ENCODE measurements at places on chromosomes 5 and 9. TPM values are rescaled to one million over a fixed set of nuclear protein-coding genes. Genes with fewer than 3 reads are reported as not detected.

The MAP3K1 gene
- 11.1 TPM for total RNA-seq

The MED10 gene
- 35.3 TPM for total RNA-seq

DNA sequence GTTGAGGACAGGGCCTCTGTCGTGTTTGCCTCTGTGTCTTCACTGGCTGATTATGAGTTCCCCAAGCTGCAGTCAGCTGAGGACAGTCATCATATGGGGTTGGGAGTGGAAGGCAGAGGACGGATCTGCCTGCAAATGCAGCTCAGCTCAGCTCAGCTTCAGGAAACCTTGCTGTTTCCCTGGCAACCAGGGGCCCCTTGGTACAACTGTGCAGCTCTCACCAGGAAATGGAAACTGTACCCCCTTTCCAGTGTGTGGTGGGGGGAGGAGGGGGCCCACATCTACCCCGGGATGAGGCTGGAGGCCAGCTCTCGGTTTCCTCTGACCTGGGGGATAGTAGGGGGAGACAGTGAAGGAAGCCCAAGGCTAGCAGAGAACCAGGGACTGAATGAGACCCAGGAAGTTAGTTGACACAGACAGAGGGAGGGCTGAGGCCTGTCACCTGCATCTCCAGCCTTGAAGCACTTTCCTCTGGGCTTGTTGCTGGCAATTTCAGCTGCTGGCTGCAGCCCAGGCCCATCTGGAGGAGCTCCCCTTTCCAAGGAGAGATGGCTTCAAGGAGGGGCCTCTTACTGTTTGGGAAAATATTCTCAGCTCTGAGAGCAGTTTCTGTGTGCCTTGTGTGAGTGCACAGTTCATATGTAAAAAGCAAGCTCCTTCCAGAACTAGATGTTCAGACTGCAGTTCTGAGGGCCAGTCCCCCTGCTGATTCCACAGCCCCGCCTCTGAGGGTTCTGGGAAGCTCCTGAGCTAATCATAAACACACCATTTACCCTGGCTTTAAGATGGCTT, 6.9 kb downstream of the ANXA6 start:
- no peak overlapping the region for H3K4me3 ChIP-seq
- no peaks in the 10 kb centered on the region for H3K27me3 ChIP-seq
- no peak for DNase-seq
- H3K27ac ChIP-seq = no peak overlapping the region
- peaks cover 10% of the 10 kb centered on the region for H3K36me3 ChIP-seq

- no peaks in the 10 kb centered on the region for H3K36me3 ChIP-seq
- H3K4me1 ChIP-seq = no peaks in the 10 kb centered on the region
- no peak overlapping the region for H3K4me3 ChIP-seq
Observed at GRCh38 chr9:134485653-134486052, 155.9 kb upstream of the COL5A1 start.

The ATP10B gene
- 0.11 TPM for total RNA-seq

The SOWAHA gene
- 0.20 TPM for total RNA-seq

GRCh38 chr5:43753069-43753468, 150.1 kb downstream of the NNT start:
- H3K4me1 ChIP-seq = no peaks in the 10 kb centered on the region
- no peaks in the 10 kb centered on the region for H3K27me3 ChIP-seq
- no peak overlapping the region for H3K27ac ChIP-seq
- H3K36me3 ChIP-seq = peaks cover 31% of the 10 kb centered on the region
- H3K4me3 ChIP-seq = no peak overlapping the region

Measured in H9 (cell line).